ENCODE measurements at places on chromosomes 2 and 18.

GRCh38 chr2:46380038-46380940 lies 83.1 kb downstream of the EPAS1 start:
- DNase-seq = no peak

GRCh38 chr2:104434966-104435365 lies 418.9 kb upstream of the POU3F3 start:
- DNase-seq = no peak

DNA sequence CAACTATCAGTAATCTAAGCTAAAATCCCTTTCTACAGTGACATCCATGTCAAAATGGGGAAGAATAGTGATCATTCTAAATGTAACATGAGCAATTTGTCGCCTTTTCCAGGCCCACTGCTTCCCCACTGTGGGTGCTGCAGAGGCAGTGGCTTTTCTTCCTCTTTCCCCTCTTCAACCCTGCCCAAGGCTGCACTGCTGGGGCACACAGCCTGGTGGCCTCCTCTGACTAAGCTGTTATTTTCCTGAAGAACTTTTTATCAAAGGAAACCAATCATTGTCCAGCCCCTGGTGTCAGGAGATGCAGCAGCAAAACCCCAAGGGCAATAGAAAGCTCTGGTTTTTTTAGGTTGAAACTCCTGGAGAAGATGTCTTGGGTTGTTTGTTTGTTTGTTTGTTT lies 117.6 kb upstream of the KLF7 start:
- DNase-seq = no peak

GRCh38 chr2:118124288-118124891 lies 36.1 kb downstream of the INSIG2 start:
- no peak for DNase-seq

DNA sequence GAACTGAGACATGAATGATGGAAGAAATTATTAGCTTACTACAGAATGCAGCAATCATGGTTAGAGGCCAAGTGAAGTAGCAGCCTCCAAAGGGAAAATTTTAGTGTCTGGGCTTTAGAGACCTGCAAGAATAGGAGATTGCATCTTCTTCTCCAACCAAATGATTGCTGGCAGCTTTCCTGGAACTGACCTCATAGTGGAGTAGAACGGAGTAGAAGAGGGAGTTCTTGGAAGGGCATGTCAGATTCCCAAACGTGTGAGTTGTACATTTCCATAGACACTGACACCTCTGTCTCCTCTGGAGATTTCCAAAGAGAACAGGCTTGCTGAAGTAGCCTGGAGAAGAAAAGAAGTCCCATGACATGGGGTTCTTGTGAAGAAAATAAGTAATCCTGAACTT lies 169.8 kb upstream of the ERBB4 start:
- no peak for DNase-seq

DNA sequence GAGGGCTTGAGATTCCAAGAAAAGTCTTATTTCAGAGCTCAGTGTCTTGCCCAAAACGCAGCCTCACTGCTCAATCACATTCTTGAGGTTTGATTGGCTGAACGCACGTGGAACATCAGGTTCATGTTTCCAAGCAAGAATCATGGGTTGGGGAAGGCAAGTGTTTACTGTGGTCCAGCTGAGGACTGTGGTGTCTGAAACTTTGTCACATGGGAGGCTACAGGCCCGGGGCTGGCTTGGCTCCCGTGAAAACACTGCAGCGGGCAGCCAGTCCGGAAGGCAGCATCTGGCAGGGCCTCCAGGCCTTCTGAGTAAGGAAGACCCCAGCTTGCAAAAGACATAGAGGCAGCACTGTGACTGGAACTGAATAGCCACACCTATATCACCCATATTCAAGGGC lies 84.7 kb downstream of the POLR1A start:
- DNase-seq = no peak

DNA sequence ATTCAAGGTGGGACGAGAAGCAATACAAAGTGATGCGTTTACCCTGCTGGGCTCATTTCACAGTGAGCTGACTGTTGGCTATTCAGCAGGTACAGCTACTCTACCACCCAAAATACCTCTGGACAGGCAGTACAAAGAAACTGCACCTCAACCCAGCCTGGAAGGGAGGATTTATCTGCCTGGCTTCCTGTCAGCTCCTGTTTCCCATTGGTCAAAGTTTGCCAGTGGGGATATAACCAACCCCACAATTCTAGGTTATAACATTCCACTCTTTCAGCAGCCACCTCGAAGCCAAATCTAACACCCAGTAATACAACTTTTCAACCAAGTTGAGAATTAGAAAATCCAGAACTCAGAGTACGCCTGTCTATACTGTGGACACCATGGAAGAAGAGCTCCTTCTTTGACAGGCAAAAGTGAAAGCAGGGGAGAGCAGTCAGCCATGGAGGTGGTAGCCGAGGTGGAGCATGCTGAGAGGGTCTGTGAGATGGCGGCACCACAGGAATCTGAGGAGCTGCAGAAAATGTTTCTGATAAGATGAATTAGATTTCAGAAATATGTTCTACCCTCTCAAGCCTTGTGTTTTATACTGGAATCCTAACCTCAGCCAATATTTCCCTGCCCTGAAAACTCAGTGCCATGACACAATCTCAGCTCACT lies 10.8 kb downstream of the DUSP19 start:
- no peak for DNase-seq

DNA sequence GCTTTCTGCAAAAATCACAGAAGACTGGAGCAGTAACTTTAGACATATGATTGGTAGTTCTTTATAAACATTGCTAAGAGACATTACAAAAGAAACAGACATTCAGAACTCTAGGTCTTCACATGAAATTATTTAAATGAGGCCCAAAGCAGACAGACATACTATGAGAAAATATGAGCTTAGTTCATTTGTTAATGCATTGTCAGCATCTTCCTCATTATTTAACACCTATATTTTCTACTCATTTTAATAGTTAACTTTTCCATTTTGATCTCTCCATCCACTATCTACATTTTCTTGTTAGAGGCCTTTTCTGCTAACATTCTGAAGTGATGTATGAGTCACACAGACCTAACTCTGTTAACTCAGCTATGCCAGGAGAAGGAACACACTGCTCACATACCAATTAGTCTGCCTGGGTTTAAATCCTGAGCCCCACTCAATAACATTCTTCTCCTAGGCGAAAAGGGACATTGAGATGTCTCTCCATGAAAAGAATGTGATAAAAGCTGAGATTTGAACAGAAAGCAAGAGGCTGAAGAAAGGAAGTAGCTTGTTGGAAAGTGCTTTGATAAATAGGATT lies 400.3 kb upstream of the PKDCC start:
- DNase-seq = no peak

- DNase-seq = no peak
Observed at GRCh38 chr2:98759827-98760625, 29.1 kb upstream of the MGAT4A start.

- DNase-seq = no peak
Observed at GRCh38 chr2:51619961-51620360, 588.0 kb upstream of the NRXN1 start.

DNA sequence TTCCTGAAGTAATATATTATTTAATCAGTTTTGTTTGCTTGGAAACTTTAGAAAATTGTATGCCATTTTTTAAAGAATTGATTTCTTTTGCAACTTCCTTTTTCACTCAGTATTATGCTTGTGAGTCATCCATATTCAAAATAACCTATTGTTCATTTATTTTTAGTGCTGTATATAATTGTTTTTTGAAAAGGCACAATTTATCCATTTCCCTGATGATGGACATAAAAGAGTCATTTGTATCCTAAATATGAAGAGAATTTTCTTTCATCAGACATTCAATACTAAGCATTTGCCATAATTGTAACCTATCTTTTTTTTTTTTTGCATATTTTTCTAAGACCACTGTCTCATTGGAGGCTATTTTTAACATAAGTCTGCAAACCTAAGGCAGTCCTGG lies 134.1 kb upstream of the SERPINE2 start:
- DNase-seq = no peak

GRCh38 chr2:167966937-167967913 lies 280.2 kb downstream of the STK39 start:
- DNase-seq = no peak

DNA sequence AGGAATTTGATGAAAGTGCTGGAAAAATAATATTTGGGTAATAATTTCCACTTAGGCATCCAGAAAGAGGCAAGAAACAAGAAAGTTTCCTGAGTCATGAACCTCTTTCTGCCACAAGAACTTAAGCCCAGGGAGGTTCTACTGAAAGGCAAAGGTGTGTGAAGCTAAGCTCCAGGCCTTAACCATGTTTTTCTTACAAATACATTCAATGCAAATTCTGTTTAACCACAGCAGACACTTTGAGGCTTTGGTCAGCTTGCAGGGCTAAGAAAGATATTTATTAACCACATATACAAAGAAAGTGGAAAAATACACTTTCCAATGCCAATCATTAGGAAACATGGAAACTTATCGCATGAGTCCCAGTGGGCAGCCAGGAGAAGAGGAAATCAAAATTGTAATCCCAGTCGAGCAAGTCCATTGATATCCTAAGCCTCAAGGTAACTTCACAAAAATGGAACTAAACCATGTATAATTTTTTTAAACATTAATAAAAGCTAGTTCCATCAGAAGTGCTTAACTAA lies 68.3 kb downstream of the PIEZO2 start:
- DNase-seq = no peak

- no peak for DNase-seq
Observed at GRCh38 chr2:163919717-163920116, 183.9 kb upstream of the FIGN start.

GRCh38 chr2:169071455-169071854 lies 2.1 kb downstream of the DHRS9 start:
- DNase-seq = no peak

- DNase-seq = no peak
Observed at GRCh38 chr2:192146069-192147015, 48.4 kb downstream of the TMEFF2 start.

- no peak for DNase-seq
Observed at GRCh38 chr2:100823665-100824438, 3.9 kb downstream of the NPAS2 start.

- DNase-seq = no peak
Observed at GRCh38 chr2:114219456-114219855, 223.0 kb upstream of the DPP10 start.

GRCh38 chr2:173171924-173172643 lies 96.4 kb downstream of the MAP3K20 start:
- no peak for DNase-seq

DNA sequence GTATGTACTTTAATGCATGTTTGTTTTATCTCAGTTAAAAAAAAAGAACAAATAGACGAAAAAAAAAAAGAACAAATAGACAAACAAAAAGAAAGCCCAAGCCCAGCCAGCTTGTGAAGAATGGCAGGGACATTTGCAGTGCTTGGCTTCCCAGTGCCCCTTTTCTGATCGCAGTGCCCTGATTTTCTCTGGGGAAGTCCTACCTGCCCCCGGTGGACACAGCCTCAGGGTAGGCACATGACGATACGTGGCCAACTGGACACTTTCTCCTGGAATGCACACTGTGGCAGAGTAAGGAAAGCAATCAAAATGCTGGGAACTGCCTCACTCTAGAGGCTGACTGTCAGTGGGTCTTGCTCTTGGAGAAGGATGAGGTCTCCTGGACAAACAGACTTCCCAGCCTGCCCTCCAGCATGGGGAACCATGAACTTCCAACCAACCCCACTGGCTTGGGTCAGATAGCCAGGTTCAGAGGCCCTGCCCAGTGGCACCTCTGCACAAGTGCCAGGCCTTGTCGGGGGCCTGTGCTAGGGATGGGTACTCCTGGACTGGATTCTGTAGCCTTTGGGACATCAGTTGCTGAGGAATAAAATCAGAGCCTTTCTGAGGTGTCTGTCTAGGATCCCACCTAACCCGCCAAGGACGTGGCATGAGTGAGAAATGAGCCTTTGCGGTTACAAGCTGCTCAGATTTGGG lies 76.7 kb downstream of the INHBB start:
- DNase-seq = no peak

GRCh38 chr2:41387519-41387918 lies 660.3 kb upstream of the PKDCC start:
- no peak for DNase-seq

DNA sequence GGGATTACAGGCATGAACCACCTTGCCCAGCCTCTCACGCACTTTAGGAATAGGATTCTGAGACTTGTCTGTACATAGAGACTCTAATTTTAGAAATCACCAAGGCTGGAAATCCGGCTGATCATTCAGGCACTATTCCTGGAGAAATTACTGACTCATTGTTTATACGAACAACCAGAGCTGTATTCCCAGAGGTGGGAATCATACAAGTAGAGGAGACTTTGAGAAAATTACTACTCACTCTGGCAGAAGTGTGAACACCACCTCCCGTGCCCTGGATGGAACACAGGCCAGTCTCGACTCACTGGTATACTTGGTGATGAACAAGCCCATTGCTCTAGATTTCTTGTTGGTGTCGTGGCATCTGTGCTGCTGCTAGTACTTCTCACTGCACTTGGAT lies 5.8 kb upstream of the ADNP2 start:
- no peak for DNase-seq

- DNase-seq = no peak
Observed at GRCh38 chr2:157764386-157764785, 111.7 kb downstream of the ACVR1 start.

GRCh38 chr18:46546111-46546640 lies 110.8 kb downstream of the LOXHD1 start:
- no peak for DNase-seq

DNA sequence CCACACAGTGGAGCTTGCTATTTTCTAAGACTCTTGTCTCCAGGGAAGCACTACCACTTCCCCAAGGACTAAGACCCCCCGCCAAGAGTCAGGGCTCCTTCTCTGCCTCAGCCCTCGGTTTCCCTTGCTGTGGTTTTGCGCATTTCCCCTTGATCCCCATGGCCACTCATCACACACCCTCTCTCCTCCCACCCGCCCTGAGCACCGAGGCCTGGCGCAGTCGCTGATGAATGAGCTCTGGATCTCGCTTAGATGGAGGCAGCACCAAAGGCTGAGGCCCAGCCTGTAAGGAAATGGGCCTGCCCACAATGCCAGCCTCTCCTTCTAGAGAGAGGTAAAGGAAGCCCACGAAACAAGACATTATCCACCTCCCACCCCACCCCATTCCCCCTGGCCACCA lies 96.9 kb downstream of the TNS1 start:
- no peak for DNase-seq

DNA sequence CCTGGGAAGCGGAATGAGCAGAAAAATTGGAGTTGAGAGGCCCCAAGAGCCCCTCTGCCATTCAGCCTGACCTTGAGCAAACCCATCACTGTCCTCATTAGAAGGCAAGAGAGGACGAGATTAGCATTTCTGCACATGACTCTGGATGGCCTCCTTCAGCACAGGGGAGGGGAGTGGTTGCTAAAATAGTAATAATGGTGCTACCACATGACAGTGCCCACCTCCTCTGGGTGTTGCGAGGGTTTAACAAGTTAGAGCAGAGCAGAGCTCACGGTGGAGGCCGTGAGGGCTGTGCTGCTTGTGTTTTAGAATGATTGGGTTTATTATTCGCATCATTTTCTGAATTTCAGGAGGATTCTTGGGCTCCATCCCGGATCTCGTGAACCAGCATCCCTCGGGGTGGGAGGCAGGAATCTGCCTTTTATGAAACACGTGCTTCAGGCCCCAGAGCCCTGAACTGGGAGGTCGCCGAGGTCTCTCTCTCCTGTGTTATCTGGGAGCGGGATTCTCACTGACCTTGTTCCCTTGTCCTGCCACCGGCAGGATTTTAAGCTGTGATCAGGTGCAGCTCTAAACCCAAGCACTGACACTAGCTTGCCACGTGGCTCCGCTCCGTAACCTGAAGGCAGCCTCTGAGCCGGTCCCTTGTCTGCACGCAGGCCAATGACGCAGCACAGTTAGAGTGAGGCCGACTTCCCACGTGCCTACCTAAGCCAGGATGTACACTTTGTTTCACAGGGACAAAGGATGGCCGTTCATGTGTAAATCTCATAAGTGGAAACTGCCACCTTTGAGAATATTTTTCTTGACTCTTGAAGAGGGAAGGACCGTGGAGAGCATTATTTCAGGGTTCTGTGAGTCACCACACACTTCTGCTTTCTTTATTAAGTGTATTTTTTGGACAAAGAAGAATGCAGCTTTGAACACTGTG lies 142.3 kb downstream of the ACOXL start:
- DNase-seq = no peak

Data from CD4-positive, alpha-beta T cell treated with Interleukin-6 at 100 ng/mL for 8 hours (primary cell).